AG09309 (cell line): ENCODE measurements at places on chromosomes 16 and 17.

GRCh38 chr17:56548661-56549060 lies 44.8 kb upstream of the NOG start:
- DNase-seq, result no peak

DNA sequence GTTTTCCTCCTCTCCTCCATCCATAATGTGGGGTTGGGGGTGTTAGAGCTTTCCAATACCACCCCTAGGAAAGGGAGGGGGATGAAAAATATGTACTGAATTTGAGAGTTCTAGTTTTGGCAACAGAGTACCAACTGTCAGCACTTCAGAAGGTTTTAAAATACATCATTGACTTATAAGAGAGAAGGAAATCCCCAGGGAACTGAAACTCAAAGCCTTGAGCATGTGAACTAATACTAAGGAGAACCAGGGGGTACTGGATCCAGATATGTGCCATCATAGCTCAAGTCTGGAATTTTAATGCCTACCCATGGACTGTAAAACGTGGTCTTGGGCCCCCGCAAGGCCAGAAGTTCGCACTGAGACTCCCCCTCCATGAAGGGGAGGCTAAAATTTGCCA lies 15.8 kb downstream of the CACNG5 start:
- no peak for DNase-seq

GRCh38 chr17:45149669-45150664 lies 1.7 kb downstream of the HEXIM1 start:
- DNase-seq, result no peak

GRCh38 chr16:73000020-73000906 lies 47.7 kb downstream of the ZFHX3 start:
- no peak for DNase-seq

DNA sequence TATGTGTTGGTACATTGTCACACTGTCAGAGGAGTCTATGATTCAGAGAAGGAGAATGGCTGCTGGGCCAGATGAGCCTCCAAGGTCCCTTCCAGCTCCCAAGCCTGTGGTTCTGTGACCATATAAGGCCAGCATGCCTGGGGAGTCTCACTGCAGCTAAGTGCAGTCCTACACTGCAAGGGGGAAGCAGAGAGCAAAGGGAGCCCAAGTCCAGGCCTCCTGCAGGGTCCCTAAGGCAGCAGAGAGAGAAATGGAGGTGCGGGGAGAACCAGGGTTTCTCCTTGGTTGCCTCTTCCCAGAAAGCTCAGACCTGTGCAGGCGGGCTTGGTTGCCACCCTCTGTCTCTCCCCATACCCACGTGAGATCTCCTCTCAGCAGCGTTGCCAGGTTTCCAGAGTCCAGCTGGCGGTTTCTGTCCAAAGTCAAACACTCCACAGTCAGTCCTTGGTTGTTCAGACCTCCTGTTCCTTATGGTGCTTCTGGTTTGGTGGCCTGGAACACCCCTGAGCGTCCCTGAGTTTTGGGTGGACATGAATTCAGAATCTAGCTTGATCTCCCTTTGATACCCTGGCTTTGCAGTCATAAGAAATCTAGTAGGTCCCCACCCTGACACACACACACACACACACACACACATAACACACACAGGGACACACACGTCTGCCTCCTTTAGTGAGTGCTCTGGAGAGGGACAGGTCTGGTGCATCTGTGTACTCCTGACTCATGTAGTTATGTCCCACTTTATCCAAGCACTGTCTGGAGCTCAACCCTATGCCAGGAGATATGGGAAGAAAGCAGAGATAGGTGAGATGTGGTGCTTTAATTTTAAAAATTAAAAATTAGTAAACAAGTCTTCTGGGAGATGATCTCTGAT lies 78.8 kb downstream of the GNAO1 start:
- DNase-seq, result peak; percentile 16

GRCh38 chr17:19457830-19458271 lies 46.8 kb downstream of the RNF112 start:
- no peak for DNase-seq

DNA sequence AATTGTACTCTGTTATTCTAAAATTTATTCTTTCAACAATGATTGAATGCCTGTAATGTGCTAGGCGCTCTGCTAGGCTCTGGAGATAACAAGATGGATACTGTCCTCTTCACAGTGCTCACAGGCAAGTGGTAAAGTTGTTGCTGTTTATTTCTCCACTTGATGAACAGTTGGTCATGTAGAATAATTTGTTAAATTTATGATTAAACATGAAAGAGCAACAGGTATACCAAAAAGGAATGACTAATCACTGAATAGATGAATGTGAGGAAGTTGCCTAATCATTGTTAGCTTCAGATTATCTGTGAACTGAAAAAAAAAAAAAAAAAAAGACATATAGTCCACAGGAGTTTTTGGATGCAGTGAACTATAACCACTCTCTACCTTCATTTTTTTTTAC lies 62.3 kb downstream of the NFATC3 start:
- no peak for DNase-seq

DNA sequence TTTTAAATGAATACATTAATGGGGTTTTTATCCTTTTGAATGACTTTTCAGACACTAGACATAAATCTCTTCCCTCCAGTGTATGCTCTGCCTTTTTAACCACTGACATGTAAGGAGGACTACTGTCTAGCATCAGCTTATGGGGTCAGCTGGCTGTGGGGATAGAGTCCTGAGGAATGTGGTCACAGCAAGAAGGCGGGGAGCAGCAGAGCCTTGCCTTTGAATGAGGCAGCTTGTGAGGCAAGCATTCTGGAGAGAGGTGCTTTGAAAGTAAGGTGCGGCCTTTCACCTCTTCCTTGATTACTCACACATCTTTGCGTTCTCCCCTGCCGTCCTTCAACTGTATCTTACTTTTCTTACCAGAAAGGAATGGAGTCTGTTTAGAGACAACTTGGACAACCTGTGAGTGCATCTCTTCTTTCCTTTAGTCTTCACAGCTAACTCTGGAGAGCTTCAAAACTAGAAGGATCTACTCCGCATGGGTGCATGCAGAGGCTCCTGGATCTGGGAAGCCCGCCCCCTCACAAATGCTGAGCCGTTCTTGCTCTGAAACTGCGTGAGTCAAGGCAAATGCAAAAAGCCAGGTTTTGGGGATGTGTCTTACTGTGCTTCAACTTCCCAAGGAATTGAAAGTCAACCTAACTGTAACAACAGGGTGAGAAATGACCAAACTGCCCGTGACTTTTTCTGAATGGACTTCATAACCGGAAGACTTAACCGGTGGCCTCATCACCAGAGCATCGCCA lies 49.9 kb downstream of the ADCY7 start:
- no peak for DNase-seq

- DNase-seq, result no peak
Observed at GRCh38 chr16:76984196-76984595, 206.8 kb upstream of the MON1B start.

DNA sequence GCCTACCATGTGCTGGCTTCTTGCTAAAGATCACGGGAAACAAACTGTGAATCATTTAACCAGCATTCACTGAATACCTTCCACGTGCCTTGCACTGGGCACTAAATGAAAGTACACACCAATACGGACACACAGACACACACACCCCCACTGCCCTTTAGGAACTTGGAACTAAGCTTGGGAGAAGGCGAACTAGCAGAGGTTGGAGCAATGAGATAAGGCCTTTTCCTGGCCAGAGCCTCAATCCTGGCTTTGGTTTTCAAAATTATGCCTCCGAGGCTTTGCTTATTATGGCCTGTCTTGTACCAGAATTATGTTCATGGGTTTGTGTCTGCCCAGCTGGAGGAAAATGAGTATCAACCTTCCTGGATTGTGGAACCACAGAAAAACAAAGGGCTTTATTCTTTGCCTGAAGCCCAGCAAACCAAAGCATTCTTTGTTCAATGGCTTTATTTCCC lies 32.3 kb downstream of the CPPED1 start:
- DNase-seq, result no peak

GRCh38 chr17:46039592-46040186 lies 40.6 kb downstream of the STH start:
- no peak for DNase-seq

- no peak for DNase-seq
Observed at GRCh38 chr17:56890390-56890789, 23.5 kb downstream of the TRIM25 start.

GRCh38 chr17:71760062-71760720 lies 360.6 kb upstream of the SOX9 start:
- DNase-seq, result no peak

DNA sequence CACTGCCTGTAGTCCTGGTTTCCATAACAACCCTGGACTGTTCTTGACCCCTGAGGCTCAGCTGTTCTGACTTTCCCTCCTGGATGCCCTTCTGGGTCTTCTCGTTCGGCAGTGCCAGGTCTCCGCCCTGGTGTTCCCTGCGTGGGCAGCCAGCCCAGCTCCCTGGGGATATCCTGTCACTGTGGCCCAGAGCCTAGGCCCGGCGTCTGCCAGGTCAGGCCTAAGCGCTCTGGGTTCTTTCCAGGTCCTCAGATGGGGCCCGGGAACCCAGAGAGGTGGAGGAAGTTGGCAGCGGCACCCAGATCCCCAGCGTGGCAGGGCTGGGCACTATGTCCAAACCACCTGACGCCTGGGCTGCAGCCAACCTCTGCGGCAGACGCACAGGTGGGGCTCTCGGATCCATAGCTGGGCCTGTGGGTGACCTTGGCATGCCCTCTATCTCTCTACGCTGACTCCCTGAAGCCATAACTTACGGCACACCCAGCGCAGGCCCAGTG lies 12.5 kb upstream of the ATP2A3 start:
- no peak for DNase-seq

- DNase-seq, result no peak
Observed at GRCh38 chr17:74972107-74972972, at the start of gene HID1. TSS of gene HID1 (minus strand) at chr17:74972759. CDS start at chr17:74972656, 103 bp downstream.

DNA sequence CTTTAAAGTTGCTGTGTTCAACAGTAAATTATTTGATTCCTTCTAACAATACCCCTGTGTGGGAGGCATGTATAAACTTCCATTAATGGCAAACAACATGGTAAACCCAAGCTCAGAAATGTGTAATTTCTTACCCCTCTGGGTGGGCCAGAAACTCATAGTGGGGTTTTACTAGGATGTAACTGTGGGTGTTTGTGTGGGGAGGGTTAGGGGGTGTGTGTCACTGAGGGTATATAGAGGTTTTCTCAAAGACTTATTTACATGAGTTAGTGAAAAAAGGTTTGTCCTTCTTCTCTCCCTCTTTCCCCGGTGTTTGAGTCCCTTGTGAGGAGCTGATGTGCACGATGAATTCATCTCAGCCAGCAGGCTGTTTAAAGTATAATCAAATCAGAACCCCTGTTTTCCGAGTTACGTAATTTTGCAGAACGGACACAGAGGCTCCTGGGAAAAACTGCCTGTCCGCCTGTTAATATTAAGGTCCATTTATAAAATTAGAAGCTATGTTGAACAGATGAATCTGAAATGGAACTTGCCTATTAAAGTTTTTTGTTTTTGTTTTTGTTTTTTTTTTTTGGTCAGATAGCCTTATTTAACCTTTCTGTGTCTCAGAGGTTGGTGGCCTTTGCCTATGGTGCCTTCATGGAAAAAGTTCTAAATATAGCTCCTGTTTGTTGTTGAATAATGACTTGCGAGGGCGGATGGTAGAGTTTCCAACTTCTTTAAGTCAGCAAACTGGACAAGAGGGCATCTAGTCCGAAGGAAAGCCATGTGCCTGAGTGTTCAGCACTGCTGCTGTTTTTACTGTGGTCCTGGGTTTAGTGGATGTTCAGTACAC lies 73.3 kb downstream of the MSI2 start:
- no peak for DNase-seq
